Activated T-cell treated with anti-CD3 and anti-CD28 coated beads, Interleukin-2, amount 50 U/mL, for 72 hours (primary cell): ENCODE measurements at places on chromosomes 3 and 15.

- DNase-seq = peak; percentile 28
These were observed 35.1 kb upstream of the ZDHHC23 start for GRCh38 chr3:113912552-113913236.

DNA sequence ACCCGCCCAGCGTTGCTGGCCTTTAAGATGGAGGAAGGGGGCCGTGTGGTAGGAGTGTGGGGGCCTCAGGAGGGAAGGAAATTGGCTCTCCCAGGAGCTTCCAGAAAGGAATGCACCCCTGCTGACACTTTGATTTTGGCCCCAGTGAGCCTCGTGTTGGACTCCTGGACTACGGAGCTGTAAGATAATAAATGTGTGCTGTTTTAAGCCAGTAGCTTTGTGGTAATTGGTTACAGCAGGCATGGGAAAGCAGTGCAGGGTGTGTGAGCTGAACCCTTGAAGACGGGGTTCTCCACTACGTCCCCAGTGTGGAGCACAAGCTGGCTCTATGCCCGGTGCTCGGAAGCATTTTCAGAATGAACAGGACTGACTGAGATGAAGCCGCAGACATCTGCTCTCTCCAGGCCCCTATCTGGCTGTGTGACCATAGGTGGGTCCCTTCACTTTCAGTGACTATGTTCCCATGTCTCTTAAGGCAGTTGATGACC is 22.9 kb upstream of the CGNL1 start:
- DNase-seq = no peak

- DNase-seq = no peak
These were observed 26.0 kb downstream of the MAGI1 start for GRCh38 chr3:66012711-66013110.

- DNase-seq = peak; percentile 81
These were observed at the start of gene CD96 for GRCh38 chr3:111541911-111542483. Gene CD96, plus strand, starts transcription at chr3:111542197. Its CDS starts 52 bp downstream, at chr3:111542249.

- DNase-seq = no peak
These were observed 99.3 kb downstream of the OXNAD1 start for GRCh38 chr3:16364323-16364722.

DNA sequence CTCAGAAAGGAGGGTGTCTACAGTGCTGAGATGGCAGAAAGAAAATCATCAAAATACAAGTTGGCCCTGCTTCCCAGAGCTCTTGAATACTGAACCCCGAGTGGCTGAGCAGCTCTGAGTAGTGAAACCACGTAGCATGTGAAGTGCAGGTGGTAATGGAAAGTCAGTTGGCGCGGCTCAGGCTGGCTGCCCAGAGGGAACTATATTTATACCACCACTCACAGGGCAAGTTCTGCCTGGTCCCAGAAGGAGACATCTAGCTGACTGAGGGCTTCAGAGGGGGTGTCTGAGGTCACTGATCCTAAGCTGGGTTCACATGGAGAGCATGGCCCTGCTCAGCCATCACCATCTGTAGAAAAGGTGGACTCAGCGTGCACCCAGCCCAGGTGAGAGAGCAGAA is 129.6 kb upstream of the AGBL1 start:
- DNase-seq = no peak

DNA sequence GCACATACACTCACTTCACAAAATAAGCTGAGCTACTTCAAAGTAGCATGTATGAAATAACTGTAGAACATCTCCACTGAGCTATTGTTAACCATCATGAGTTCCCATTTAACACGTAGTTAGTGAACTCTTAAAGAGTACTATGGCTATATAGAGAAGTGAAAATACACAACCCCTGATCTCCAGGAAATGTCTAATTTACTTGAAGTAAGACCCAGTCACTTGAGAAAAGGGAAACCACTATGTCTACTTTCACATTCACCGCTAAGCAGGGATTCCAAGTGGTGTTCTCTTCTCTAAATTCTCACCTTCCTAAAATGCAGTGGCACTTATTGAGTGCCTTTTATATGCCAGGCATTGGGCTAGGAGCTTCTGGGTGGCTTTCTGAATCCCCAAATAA is 35.0 kb upstream of the COLQ start:
- no peak for DNase-seq

- DNase-seq = no peak
These were observed 93.4 kb downstream of the KCNMB2 start for GRCh38 chr3:178629430-178630178.

GRCh38 chr3:13217736-13218540 is 144.7 kb upstream of the IQSEC1 start:
- DNase-seq = peak; percentile 6

- no peak for DNase-seq
These were observed 250.8 kb downstream of the TBC1D5 start for GRCh38 chr3:17491601-17492000.

DNA sequence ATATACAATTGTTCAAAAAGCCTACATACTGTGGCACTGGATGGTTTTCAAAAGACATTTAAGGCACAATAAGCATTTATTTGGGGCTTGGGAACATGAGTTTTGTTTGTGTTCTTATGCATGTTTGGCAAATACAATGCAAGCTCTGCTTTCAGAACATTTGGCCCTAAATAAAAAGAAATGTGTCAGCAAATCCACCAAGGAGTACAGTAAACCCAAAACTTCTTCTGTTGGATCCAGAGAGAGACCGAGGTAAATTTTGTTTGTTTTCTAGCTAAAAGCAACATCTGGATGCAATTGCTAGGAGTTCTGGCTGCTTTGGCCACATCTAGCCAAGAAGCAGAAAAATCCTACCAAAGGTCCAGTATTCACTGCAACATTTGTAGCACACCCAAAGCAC is 168.8 kb downstream of the DCLK3 start:
- DNase-seq = no peak

- DNase-seq = no peak
These were observed 6.2 kb upstream of the ZNF619 start for GRCh38 chr3:40470701-40471100.

GRCh38 chr3:1330107-1330506 is 237.3 kb downstream of the CNTN6 start:
- DNase-seq = no peak

DNA sequence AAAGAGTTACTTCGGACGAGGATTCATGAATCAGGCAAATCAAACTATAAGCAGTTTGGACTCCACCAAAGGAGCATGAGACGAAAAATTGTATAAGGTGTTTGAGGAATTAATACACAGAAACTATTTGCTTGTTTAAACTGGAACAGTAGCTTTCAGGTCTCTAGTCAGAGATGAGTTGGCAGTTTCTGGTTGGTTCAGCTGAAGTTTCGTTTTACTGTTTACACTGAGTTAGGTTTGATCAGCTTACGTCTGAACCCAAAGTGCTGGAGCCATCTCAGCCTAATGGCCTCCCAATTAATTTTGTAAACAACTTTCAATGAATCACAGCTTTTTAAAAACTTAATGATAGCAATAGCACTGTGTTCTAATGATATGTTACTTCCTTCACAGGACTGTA is 703.7 kb downstream of the NLGN1 start:
- DNase-seq = no peak

- DNase-seq = no peak
These were observed 78.3 kb downstream of the LRRK1 start for GRCh38 chr15:100997442-100997841.

GRCh38 chr3:181278468-181279238 is 289.1 kb upstream of the DNAJC19 start:
- no peak for DNase-seq

DNA sequence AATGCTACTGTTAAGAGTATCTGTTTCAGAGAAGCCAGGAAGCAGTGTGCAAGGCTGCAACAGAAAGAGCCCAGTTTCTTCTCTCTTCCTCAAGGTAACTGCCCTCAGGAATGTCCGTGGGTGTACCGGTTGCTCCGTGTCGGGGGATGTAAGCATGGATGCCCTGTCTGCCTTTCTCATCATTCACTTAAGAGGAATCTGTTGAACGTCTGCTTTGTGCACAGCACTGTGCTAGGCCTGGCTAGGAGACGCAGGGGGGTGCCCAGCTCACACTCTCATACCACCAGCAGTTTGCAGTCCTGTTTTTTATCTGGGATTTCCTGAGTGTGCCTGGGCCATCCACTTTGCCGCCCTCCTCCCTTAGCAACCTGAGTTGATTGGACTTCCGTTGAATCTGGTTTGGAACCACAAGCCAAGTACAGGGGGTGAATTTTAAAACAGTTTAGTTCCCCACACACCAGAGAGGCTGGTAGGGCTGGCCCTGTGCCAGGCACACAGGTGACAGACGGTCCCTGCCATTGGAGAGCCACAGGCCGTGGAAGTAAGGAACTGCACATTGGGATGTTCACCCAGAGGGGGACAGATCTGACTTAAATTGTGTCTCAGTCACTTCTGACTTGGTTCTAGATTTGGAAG is 11.2 kb downstream of the BOC start:
- DNase-seq = no peak

DNA sequence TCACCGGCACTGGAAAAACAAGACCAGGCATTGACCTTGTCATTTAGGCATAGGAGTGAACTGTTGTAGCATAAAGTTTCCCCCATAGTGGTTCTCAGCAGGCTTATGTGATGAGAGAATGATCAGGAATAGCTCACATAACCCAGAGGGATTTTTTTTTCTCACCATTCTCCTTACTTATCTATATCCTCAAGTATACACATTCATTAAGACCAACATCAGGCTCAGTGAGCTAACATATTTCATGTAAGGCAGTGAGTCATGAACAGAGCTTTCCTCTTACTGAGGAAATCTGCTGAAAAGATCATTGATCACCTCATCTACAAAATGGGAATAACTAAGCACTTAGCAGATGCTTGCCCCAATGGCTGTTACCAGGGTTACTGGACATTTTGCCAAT is 396.6 kb upstream of the TMCO5A start:
- no peak for DNase-seq

- no peak for DNase-seq
These were observed 34.0 kb upstream of the CCDC174 start for GRCh38 chr3:14617508-14618023.

GRCh38 chr3:142973217-142974009 is 9.9 kb upstream of the PAQR9 start:
- no peak for DNase-seq

- no peak for DNase-seq
These were observed 19.7 kb upstream of the MFGE8 start for GRCh38 chr15:88932875-88933330.

GRCh38 chr3:8286086-8286485 is 215.5 kb upstream of the LMCD1 start:
- no peak for DNase-seq

- no peak for DNase-seq
These were observed 753.3 kb upstream of the ROBO1 start for GRCh38 chr3:80521081-80521480.

- no peak for DNase-seq
These were observed 59.5 kb downstream of the CPA3 start for GRCh38 chr3:148924562-148924961.

DNA sequence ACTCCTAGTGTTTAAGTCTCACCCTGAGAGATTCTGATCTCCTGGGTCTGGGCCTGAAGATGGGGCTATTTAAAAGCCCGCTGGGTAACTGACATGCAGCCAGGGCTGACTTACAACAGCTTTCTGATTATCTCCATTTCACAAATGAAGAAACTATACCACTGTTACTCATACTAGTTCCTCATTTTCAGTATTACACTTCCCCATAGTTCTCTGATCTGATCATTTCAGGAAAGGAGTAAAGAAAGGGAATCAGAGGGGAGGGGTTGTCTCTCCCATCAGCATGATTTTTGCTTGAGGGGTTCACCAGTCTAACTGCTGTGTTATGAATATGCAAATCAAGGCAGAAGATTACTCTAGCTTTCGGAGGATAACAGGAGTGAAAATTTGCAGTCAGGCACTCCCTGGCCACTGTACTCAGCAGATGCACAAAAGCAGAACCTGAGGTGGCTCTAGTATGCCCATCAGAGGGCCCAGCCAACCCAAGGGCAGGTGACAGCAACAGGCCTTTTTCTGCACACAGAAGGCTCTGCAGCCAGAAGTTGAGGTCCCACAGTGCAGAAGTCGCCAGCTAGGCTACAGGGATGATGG is 59.4 kb downstream of the DAPK2 start:
- peak; percentile 7 for DNase-seq

DNA sequence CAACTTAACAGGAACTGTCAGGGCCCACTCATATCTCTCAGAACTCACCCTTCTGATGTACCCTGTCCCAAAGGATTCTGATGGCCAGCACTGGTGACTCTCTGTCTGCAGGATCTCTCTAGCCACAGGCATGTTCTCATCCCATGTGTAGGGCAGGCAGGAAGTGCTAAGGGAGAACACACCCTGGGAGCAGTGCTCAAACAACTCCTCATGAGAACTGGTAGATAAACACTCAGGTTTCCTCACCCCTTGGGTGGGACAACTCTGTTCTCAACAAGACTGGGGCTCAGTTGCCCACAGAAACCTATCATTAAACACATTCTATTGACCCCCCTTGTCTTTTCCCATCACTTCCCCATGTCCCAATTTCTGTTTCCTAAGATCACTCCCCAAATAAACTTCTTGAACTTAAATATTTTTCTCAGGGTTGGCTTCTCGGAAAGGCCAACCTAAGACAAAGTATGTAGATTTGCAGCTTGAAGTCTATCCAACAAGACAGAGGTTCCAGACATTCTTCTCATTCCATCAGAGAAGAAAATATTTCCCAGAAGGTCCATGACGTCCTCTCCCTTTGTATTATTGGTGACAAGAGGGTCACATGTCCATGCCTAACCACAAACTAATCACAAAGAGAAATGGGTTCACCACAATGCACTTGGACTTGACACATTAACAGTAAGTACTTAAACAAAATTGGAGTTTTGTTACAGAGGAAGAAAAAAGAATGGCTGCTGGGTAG is 276.6 kb upstream of the GADL1 start:
- DNase-seq = no peak

- no peak for DNase-seq
These were observed 428.2 kb downstream of the NLGN1 start for GRCh38 chr3:173825730-173826129.

DNA sequence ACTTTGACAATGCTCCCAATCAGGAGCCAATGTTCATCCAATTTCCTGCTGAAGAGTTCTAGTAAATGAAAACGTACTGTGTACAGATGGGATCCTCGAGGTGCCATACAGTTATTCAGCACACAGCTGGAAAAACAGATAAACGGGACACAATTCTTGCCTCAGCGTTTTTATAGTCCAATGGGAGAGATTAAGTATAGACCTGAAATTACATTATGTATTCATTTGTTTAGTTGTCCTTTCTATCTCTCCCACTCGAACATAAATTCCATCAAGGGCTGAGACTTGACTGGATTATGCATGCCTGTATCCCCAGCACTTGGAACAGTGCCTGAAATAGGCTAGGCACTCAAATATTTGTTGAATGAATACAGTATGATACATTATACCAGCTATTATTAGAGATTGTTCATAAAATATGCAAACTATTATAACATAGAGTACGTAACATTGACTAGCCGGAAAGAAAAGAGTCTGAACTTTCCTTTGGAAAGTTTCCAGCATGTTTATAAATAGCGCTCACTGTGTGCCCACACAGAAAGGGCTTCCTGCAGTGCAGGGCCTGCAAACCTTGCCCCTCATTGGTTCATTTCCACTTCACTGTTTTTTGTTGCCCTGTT is 27.4 kb upstream of the SNTN start:
- no peak for DNase-seq
